ENCODE measurements at places on chromosomes 6 and 20. TPM values are rescaled to one million over a fixed set of nuclear protein-coding genes. Genes with fewer than 3 reads are reported as not detected.

SPATS1 gene
- total RNA-seq: 0.25 TPM

TFAP2D gene
- not detected for total RNA-seq

RSPH4A gene
- 0.69 TPM for total RNA-seq

SLC32A1 gene
- total RNA-seq: 0.04 TPM

LPIN3 gene
- 2.8 TPM for total RNA-seq

DACT2 gene
- total RNA-seq: 5.5 TPM

ANGPT4 gene
- 0.06 TPM for total RNA-seq

CRISP3 gene
- total RNA-seq: not detected

TXLNB gene
- 0.06 TPM for total RNA-seq

SH3BGRL2 gene
- 47.0 TPM for total RNA-seq

C6orf58 gene
- total RNA-seq: not detected

GRCh38 chr6:158040804-158041347, 59.2 kb downstream of the SYNJ2 start:
- no peak overlapping the region for H3K27ac ChIP-seq
- no peak overlapping the region for H3K4me3 ChIP-seq
- no peaks in the 10 kb centered on the region for H3K27me3 ChIP-seq
- peaks cover 6% of the 10 kb centered on the region for H3K4me1 ChIP-seq
- H3K36me3 ChIP-seq: no peaks in the 10 kb centered on the region

- H3K27ac ChIP-seq: no peak overlapping the region
- H3K4me3 ChIP-seq: peak overlapping the region; percentile 90
- H3K4me1 ChIP-seq: peaks cover 9% of the 10 kb centered on the region
- DNase-seq: no peak
These were observed 30.1 kb downstream of the SF3B5 start for GRCh38 chr6:144065213-144065660.

GRCh38 chr6:45009576-45009975, 318.6 kb upstream of the RUNX2 start:
- no peaks in the 10 kb centered on the region for H3K27me3 ChIP-seq
- no peak for DNase-seq

DNA sequence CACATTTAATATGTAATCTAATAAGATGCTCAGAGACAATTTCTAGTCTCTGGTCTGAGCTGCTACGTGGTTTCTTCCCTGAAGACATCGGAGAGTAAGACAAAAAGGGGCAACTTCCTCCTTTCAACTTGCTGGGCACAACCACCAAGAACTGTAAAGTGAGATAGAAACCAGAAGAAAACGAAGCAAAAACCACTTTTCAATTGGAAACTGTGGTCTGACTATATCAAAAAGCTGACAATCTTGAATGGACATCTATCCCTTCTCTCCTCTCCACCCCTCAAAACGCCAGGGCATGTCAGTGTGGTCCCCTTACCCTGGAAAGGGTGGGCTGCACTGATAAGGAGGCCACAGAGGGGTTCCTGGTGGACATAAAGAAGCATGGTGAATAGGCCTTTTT, 269.1 kb downstream of the CD83 start:
- no peak overlapping the region for H3K27ac ChIP-seq
- DNase-seq: no peak
- no peaks in the 10 kb centered on the region for H3K36me3 ChIP-seq
- no peaks in the 10 kb centered on the region for H3K27me3 ChIP-seq
- no peak overlapping the region for H3K4me3 ChIP-seq
- peaks cover 34% of the 10 kb centered on the region for H3K4me1 ChIP-seq

GRCh38 chr20:63698739-63699465, 2.5 kb downstream of the TNFRSF6B start:
- no peak for DNase-seq
- peaks cover 10% of the 10 kb centered on the region for H3K4me1 ChIP-seq
- no peak overlapping the region for H3K27ac ChIP-seq
- H3K27me3 ChIP-seq: no peaks in the 10 kb centered on the region

GRCh38 chr6:8027965-8028651, 36.1 kb downstream of the BLOC1S5 start:
- DNase-seq: no peak
- H3K4me1 ChIP-seq: peaks cover 7% of the 10 kb centered on the region
- no peaks in the 10 kb centered on the region for H3K36me3 ChIP-seq
- H3K27me3 ChIP-seq: no peaks in the 10 kb centered on the region
- no peak overlapping the region for H3K4me3 ChIP-seq
- H3K27ac ChIP-seq: no peak overlapping the region

DNA sequence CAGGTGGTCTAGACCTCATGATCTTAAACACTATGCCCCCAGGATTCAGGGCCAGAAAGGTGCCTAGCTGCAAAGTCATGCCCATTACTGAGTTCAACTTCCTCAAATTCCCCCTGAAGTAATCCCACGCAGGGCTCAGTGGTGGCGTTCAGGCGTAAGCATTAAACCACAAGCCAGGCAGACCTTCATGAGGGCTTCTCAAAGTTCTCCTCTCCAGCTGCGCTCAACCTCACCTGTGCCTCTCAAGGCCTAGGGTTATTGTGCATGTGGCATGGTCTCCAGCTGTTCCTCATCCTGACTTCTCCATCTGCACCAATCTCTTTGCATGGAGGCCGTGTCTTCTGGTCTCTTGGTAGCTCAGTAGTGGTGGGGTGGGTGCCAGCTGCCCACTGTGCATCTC, 113.6 kb downstream of the TSHZ2 start:
- no peaks in the 10 kb centered on the region for H3K27me3 ChIP-seq
- peaks cover 13% of the 10 kb centered on the region for H3K4me1 ChIP-seq
- no peak overlapping the region for H3K4me3 ChIP-seq
- DNase-seq: no peak
- H3K36me3 ChIP-seq: no peaks in the 10 kb centered on the region

DNA sequence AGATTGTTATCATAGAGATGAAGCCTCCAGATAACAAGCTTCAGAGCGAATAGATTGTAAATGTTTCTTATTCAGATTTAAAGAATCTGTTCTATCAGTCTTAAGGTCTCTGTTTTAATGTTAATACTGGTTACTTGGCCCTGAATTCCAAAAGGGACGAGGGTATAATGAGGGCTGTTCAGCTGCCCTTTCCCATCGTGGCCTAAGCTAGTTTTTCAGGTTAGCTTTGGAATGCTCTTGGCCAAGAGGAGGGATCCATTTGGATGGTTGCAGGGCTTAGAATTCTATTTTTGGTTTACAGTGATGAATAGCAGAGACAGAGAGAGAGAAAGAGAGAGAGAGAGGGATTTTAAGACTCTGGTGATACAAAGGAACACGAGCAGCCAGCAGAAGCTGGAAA, 62.8 kb upstream of the UFL1 start:
- no peaks in the 10 kb centered on the region for H3K27me3 ChIP-seq
- H3K36me3 ChIP-seq: no peaks in the 10 kb centered on the region
- H3K27ac ChIP-seq: no peak overlapping the region
- H3K4me3 ChIP-seq: no peak overlapping the region
- DNase-seq: no peak

- H3K36me3 ChIP-seq: no peaks in the 10 kb centered on the region
- no peaks in the 10 kb centered on the region for H3K27me3 ChIP-seq
- no peak overlapping the region for H3K27ac ChIP-seq
- DNase-seq: no peak
- no peaks in the 10 kb centered on the region for H3K4me1 ChIP-seq
- H3K4me3 ChIP-seq: no peak overlapping the region
These were observed 6.8 kb downstream of the RAB23 start for GRCh38 chr6:57215260-57215659.

- no peaks in the 10 kb centered on the region for H3K4me1 ChIP-seq
- no peak overlapping the region for H3K27ac ChIP-seq
- H3K36me3 ChIP-seq: no peaks in the 10 kb centered on the region
- peak; percentile 39 for DNase-seq
- no peak overlapping the region for H3K4me3 ChIP-seq
These were observed 7.3 kb upstream of the COL9A1 start for GRCh38 chr6:70310063-70310694.

DNA sequence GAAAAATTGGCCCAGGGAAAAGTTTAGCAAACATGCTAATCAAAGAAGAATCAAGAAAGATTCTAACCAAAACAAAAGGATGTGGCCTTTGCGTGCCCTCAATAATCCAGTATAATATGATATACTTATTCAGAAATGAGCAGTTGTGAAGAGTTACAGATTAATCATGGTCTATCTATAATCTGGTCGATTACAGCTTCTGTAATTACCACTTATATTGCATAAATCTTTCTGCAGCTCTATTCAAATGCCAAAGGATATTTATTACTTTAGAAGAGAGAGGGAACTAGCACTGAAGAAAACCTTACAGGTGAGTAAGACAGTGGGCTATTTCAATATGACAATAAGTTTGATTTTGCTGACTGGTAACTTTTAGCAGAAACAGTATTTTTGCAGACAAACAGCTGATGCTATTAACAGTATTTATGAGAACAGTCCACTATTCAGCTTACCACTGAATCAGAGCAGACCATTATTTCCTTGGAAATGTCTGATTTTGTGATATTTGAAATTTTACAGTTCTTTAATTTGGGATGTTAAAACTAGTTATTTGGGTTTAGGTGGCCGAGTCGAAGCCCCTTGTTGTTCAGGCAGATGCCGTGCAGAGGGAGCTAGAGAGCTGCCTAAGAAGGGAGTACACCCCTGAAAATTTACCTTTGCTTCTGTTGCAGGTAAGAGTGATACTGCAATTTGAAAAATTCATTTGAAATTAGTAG, 92.2 kb downstream of the CEP57L1 start:
- H3K27ac ChIP-seq: no peak overlapping the region
- H3K36me3 ChIP-seq: no peaks in the 10 kb centered on the region
- H3K4me1 ChIP-seq: no peaks in the 10 kb centered on the region
- H3K4me3 ChIP-seq: no peak overlapping the region

- H3K4me1 ChIP-seq: no peaks in the 10 kb centered on the region
- no peak overlapping the region for H3K27ac ChIP-seq
- no peaks in the 10 kb centered on the region for H3K36me3 ChIP-seq
- DNase-seq: peak; percentile 72
- no peak overlapping the region for H3K4me3 ChIP-seq
- peaks cover 3% of the 10 kb centered on the region for H3K27me3 ChIP-seq
These were observed 226.8 kb upstream of the PDE10A start for GRCh38 chr6:165889636-165890403.

- no peak overlapping the region for H3K27ac ChIP-seq
- H3K4me1 ChIP-seq: no peaks in the 10 kb centered on the region
- H3K27me3 ChIP-seq: no peaks in the 10 kb centered on the region
- no peaks in the 10 kb centered on the region for H3K36me3 ChIP-seq
- H3K4me3 ChIP-seq: no peak overlapping the region
These were observed 55.2 kb upstream of the KIF13A start for GRCh38 chr6:18042536-18043145.

DNA sequence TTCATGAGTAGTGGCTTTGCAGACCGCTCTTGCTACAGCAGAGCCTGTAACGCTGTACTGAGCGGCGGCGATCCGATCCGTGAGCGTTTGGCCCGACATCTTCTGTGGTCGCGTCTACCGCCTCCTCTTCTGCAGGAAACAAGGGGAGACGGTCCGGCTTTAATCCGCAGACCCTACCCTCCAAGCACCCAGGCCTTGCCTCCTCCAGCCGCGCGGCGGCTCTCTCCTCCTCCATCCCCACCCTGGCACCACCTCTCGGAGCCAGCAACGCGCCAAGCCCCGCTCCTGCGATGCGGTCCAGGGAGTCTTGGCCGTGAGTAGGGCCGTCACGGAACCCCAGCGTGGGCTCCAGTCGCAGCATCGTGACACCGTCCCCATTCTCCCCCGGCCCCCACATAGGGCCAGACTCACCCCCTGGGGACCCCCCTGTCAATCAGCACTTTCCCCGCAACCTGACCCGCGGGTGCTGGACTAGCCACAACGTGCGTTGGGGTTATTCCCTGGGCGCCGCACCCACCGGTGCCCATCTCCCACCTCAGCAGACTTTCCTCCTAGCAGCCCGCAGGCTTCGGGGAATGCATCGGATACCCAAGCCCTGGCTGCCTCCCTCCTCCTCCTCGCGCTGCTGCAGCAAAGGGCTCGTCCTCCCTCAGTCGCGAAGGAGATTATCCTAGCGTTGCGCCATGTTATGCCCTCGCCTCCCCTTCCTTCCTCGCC, 914 bp downstream of the SNAP91 start:
- DNase-seq: peak; percentile 73
- no peaks in the 10 kb centered on the region for H3K4me1 ChIP-seq
- H3K36me3 ChIP-seq: no peaks in the 10 kb centered on the region
- no peak overlapping the region for H3K27ac ChIP-seq

DNA sequence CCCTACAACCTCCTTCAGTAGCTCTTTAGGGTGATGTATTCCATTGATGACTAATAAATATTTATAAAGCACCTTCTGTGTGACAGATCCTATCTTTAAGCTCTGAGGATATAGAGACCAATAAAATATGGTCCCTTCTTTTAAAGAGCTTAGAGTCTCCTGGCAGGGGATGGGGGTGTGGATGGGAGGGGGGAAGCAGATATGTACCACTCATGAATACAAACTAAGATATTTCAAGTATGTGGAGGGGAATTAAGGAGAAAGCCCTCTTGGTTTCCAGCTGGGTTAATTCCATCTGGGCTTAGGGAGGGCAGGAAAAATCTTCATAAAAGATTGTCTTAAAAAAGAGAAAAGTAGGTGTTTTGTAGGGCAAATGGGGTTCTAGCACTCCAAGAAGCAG, 21.6 kb upstream of the FBXO9 start:
- no peak overlapping the region for H3K27ac ChIP-seq
- peak; percentile 24 for DNase-seq
- no peak overlapping the region for H3K4me3 ChIP-seq
- H3K36me3 ChIP-seq: no peaks in the 10 kb centered on the region

GRCh38 chr6:21200134-21200870, 393.2 kb upstream of the SOX4 start:
- no peak for DNase-seq
- peaks cover 60% of the 10 kb centered on the region for H3K4me1 ChIP-seq
- H3K36me3 ChIP-seq: peaks cover 5% of the 10 kb centered on the region
- no peak overlapping the region for H3K4me3 ChIP-seq
- H3K27me3 ChIP-seq: no peaks in the 10 kb centered on the region

DNA sequence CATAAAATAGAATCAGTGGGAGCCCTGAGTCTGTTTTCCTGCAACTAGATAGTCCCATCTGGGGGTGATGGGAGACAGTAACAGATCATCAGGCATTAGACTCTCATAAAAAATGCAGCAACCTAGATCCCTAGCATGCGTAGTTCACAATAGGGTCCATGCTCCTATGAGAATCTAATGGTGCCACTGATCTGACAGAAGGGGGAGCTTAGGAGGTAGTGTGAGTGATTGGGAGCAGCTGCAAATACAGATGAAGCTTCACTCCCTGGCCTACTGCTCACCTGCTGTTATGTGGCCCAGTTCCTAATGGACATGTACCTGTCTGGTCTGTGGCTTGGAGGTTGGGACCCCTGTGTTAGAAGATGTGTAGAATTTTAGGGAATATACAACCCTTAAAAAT, 904.5 kb upstream of the EPHA7 start:
- H3K27me3 ChIP-seq: no peaks in the 10 kb centered on the region

GRCh38 chr6:112288475-112288874, 34.1 kb upstream of the LAMA4 start:
- DNase-seq: no peak
- H3K4me3 ChIP-seq: no peak overlapping the region
- H3K27me3 ChIP-seq: no peaks in the 10 kb centered on the region
- H3K36me3 ChIP-seq: no peaks in the 10 kb centered on the region
- peaks cover 8% of the 10 kb centered on the region for H3K4me1 ChIP-seq
